ENCODE measurements at places on chromosomes 7 and 10.

DNA sequence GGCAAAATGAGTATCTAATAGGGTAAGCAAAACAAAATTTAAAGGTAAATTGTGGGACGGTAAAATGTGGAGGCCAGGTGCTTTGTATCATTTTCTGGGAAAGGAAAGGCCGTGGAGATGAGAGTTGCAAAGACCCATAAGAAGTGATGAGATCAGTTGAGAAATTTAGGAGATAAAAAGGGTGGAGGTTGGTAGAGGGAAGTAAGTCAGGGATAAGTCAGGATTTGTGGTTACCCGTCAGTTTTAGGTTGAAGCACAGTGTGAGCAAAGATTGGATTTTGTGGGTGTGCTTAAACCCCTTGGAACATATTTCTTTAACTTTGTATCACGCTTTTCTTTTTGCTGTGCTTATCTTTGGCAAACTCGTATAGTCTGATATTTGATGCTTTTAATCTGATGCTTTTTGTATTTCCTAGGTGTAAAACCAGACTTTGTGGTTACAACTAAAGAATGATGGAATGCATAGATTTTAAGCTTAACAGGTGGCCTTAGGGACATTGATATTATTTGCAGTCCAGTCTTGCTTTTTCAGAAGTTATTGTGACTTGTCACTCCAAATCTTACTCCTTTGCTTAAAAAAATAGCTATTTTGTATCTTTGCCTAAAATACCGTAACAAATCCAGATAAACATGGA is 1.2 kb downstream of the BTRC start:
- no peak for DNase-seq

DNA sequence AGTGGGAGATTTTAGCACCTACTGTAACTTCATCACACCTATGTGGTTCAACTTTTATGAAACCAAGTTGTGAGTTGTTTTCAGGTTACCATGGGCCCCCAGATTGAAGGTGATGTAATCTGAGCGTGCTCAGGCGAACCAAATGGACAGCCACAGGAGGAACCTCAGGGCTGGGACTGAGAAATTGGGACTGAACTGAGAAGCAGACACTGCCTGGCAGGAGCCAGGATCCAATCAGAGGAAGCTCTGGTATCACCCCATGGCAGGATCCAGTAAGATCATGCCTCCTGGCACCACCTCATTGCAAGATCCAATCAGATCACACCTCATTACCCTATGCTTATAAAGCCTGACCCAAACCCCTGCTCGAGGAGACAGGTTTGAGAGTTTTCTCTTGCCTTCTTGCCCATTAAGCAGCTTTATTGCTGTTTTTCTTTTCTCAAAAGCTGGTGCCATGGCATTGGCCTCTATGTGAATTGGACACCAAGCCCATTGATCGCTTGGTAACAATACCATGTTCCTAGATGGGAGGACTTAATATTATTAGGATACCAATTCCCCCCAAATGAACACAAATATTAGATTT is 43.2 kb upstream of the GDF10 start:
- DNase-seq = no peak

DNA sequence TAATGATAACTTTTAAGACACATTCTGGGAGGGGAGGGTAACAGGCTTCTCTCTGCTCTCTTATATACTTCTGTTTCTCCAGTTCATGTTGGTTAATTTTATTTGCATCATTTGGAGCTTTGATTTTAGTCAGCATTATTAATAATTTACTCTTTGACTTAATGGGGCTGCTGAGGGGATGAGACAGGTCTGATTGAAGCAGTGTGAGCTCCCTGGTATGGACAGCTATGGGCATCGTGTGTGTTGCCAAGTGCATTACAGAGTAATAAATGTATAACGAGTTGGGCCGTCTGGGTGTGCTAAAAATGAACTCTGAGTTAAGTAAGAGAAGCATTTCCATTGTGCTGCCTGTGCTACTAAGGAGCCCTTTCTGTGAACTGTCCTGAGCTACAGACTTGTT is 31.7 kb upstream of the IKZF1 start:
- DNase-seq = no peak

GRCh38 chr7:108332937-108333336 is 123.3 kb downstream of the NRCAM start:
- DNase-seq = no peak

DNA sequence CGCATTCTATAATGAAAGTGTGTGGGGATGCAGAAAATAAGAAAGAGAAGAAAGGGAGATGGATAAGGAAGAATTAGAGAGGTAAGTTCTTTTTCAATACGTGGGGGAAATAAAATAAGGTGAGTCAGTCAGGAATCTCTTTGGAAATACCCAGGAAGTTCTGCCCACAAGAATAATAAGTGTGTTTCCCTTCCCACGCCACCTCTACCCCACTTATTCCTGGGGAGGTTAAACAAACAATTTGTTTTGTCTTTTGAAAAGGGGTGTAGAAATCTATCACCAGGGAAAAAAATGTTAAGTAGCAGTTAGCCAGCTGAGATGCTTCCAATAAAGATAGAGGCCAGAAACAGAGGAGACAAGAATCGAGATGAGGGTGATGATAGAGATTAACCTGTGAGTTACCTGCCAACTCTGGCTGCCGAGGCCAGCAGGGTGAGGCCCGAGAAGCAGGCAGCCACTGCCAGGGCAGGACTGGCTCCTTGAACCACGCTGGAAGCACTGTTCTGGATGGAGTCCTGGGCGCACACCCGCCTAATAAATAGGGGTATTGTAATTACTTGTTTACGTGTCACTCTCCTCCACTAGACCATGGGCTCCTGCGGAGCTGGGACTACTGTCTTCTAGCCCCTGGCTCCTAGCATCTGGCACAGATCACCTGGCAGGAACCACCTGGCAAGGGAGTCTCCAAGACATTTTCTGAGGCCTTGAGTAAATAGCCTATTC is 191.3 kb downstream of the FGFR2 start:
- peak; percentile 35 for DNase-seq

DNA sequence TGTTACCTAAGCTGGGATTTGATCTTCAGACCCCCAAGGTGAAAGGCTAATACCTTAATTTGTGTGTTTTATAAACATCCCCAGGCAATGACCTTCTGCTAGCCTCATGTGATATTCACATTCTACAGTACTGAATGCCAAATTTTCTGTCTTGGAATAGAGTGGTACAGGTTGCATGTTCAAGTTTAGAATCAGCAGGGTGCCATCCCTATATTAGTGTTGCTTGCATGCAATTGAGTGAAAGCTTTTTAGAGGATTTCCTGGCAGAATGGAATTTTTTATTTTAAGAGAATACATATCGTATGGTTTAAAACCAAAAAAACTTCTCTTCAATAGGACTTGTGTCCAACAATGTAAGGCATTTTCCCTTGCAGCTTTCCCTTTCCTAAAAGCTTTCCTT is 107.3 kb downstream of the LRMDA start:
- DNase-seq = no peak

DNA sequence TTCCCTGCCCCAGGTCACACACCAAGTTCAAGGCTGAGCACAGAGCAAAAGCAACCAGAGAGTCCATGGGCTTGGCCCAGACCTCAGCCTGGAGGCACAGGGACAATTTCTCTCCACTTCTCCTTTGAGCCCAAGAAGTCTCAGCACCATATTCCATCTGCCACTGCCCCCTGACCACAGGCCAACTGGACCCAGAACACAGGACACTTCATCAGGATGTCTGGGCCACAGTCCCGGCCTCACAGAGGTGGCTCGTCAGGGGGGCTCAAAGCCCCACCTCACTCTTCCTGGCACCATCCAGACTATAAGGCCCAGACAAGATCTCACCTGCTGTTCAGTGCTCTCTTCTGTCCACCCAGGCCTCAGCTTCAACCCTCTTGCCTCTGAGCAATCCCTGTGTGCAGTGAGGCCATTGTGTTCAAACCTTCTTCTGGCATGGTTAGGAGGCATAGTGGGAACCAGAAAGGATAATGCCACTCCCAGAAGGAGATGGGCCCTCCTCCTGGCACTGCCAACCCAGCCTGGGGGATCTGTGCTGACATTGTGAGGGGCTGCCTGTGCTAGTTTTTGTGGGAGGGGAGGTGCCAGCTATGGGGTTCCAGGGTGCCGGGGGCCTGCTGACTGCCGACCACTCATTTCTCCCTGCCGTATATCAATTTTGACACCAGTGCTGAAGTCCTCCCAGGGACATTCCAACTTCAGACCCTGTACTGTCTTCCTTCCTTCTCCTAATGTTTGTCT is 49.7 kb upstream of the ANTXRL start:
- DNase-seq = no peak

DNA sequence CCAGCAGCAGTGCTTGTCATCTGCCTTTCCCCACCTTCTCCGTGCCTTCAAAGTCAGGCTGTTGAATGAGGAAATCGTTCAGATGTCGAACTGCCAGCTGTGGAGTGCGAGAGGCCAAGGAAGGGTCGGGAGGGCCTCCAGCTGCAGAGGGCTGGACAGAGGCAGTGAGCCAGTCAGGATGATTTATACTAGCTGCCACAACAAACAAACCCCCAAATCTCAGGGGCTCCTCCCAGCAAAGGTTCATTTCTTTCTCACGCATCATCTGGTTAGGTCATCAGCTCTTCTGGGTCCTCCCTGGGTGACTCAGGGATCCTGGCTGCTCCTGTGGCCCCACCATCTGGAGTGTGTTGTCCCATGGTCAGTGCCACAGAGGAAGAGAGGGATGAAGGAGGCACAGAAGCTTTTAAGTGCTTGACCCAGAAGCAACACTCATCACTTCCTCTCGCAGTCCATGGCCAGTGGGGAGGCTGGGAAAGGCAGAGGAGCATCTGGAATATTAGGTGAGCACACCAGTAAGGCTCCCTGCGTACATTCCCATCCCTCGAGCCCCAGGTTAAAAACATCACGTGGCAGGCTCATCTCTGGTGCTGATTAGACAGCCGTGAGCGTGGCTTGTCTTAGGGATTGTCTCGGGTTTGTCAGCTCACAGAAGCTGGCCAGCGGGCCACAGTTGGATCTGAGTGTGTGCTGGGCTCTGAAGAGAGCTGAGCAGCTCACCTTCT is 140.7 kb downstream of the RGS10 start:
- DNase-seq = peak; percentile 85

GRCh38 chr7:155084969-155085368 is 14.8 kb downstream of the HTR5A start:
- no peak for DNase-seq

DNA sequence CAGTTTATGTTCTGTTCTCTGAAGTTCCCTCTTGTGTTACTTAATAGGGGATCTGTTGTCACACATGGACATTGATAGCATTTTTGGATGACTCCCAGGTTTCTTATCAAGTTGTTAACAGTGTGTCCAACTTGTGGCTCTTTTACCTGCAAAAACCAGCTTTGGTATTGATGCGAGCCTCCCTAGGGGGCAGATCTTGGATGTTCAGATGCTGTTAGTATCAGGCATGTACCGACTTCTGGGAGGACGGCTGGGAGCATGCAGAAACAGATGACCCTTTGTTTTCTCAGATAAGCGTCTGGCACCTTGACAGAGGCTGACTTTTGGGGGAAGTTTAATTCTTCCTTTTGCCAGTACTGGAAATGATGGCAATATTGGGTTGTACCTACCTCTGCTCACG is 2.2 kb downstream of the PLPP4 start:
- no peak for DNase-seq

GRCh38 chr10:78630944-78631838 is 437.6 kb upstream of the ZMIZ1 start:
- DNase-seq = no peak

DNA sequence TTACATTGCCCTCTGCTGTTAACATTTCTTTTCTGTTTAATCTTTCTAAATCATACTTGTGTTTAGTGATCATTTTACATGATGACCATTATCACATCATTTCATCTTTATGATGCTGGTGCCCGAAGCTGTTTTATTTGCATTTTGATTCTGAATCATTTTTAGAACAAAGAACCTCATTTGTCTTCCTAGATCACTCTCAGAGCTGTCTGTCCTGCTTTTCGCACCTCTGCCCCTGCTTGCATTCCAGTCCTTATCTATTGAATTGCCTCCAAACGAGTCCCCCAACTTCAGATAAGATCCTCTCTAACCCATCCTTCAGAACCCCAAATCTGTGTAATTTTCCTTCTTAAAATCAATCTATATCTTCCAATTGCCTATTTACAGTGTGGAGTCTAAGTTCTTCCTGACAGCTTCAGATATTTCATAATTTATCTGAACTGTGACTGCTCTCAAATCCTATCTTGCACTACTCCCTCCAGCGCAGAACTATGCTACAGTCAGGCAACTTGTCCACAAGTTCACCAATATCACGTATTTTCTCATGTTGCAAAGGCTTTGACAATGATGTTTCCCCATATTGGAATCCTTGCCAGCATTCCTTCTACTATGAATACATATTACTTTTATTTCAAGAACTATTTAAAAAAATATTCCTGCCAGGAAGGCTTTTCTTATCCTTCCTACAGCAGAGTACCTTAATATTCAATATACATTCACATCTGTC is 346.5 kb upstream of the CACNA2D1 start:
- DNase-seq = no peak

DNA sequence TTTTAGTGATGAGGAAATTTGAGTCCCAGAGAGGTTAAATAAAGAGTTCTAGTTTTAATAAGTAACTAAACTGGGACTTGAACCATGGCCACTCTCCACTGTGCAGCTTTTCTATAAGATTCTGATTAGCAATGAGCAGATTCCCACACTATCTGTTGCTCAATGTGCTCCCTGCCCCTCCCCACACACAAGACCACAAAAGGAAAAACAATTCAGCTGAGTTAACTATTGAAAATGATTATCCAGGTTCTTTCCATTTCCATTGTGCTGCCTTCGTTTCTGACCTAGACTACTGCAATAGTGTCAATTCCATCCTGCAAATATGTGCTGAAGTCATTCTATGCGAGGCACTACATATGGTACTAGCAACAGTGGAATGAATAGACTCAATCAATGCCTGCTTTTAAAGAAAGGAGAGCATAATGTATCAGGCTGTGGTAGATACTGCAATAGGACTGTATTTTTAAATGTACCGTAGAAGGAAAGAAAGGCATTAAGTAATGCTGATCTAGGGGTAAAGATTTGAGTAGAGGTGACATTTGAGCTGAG is 97.0 kb downstream of the SEMA3C start:
- no peak for DNase-seq

- DNase-seq = no peak
Measured at GRCh38 chr7:11168650-11169170, 195.0 kb downstream of the PHF14 start.

DNA sequence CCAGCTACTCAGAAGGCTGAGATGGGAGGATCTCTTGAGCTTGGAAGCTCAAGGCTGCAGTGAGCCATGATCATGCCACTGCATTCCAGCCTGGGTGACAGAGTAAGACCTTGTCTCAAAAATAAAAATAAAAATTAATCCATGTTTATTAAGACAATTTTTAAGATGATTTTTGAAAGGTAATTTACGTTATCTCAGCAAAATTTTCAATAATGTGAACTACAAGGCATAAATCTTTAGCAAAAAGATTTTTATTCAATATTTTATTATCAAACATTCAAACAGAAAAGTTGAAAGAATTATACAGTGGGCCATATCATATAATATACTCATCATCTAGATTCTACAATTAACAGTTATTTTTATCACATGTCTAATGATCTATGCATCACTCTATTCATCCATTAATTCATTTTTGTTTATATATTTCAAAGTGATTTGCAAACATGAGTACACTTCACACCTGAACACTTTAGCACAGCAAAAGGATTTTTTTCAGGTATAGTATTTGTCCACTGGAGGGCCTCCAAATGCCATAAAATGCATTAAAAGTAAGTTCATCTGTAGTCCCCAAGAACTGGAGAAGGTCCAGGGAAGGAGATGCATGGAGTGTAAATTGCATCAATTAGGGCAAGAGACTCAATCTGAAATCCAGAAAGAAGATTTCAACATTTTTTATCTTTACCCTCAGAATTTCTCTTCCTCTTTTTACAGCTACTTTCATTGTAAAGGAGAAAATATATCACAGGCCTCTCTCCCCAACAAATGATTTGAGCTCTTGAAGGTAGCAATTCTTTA is 38.6 kb upstream of the RSBN1L start:
- peak; percentile 39 for DNase-seq

Data from RWPE1 (cell line).